Stromal cell of bone marrow (primary cell): ENCODE measurements at places on chromosomes 4 and X.

DNA sequence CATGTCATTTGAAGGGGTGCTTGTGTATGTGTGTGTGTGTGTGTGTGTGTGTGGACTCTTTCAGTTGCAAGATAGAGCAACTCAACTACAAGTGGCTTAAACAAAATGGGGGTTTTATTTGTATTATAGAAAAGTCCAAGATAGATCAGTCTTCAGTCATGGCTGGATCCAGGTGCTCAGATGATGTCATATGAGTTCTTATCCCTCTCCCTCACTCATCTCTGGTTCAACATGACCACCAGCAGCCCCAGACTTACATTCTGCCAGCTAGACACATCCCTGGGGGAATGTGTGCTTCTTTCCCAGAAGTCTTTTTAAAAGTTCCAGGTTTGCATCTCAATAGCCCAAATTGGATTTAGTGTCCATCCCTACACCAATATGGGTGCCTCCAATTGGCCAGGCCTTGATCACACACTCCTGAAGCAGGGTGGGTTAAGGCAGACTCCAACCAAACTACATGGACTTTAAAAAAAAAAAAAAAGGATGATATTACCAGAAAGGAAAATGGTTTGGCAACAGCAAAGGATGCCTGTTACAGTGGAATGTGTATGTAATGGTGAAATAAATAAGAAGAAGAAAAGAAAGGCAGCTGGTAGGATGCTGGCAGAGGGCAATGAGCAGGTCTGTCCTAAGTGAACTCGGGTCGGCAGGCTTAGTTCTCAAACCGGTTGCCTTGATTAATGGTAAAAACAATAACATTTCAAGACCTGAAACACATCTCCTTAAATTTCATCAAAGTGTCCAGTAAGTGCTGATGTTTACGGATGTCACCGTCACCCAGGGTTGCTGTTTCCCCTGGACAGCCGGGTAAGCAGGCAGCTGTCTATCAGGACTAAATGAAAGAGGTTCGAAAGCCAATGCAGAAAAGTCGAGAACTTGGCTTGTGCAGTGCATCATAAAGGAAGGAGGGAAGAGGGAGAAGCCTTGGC is 107.7 kb downstream of the SMIM20 start:
- no peak for DNase-seq

DNA sequence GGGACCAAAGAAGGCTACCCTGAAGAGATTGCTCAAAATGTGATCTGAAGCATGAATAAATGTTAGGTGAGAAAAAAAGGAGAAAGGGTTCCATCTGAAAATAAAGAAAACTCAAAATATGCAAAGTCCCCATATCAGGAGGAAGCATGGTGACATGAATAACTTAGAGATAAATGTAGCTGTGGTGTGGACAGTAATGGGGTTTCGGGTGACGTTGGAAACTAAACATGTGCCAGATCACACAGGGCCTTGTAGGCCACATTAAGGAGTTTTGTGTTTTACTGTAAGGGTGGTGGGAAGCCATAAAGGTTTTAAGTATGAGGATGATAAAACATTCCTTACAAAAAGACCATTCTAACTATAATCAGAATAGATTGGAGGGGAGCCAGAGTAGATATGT is 40.3 kb upstream of the ACSL4 start:
- DNase-seq: no peak

GRCh38 chr4:128974136-128974581 is 119.2 kb downstream of the SCLT1 start:
- no peak for DNase-seq

- no peak for DNase-seq
These were observed 92.0 kb upstream of the SMARCAD1 start for GRCh38 chr4:94115687-94116086.

DNA sequence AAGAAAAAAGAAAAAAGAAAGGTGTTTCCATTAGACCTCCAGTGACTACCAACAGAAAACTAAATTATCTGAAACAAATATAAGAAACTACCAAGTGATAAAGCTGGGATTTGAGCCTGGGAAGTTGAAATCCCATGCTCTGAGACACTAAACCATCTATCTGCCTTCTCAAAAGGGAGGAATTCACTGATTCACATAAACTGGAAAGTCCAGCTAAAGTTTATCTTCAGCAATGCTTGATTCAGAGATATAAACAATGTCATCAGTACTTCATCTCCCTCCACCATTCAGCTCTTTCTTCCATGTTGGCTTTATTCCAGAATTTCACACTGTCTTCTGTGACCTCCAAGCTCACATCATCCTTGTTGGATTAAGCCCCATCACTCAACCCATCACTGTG is 96.3 kb downstream of the IQCM start:
- DNase-seq: no peak

DNA sequence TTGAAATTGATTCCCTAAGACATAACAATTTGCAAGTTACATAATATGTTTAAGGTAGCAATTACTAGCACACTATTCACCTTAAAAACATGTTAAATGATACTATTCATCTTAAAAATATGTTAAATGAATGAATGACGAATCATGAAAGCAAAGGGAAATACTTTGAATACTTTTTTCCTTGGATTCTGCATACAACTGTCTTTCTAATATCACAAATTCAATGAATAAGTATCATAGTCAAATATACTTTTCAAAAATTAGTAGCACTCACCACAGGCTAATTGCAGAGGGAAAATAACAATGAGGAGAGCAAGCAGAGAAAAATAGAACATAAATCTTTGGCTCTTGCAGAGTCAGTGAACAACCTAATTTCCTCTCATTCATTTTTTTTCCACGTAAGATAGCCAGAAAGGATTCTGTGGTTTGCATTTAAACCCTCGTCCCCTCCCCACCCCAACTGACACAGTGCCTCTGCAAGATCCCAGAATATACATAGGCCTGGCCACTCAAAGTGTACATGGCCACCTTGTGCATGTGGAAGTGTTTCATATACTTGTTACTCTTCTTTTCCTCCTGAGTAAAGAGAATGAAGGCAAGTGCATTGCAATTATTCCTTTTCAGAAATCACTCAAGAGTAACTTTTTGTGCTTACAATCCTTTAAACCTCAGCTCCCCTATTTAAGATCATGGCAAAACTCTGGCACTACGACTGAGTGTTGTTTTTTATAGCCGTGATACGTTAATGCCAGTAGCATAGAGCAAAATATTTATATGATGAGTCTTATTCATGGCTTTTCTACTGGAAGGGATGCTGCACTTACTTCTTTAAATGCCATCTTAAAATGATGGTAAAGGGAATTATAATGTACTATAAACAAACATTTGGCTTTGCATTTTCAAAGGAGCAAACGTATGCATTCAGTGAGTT is 236.4 kb downstream of the PDGFC start:
- no peak for DNase-seq

GRCh38 chr4:20987191-20987590 is 286.9 kb downstream of the PACRGL start:
- DNase-seq: no peak

DNA sequence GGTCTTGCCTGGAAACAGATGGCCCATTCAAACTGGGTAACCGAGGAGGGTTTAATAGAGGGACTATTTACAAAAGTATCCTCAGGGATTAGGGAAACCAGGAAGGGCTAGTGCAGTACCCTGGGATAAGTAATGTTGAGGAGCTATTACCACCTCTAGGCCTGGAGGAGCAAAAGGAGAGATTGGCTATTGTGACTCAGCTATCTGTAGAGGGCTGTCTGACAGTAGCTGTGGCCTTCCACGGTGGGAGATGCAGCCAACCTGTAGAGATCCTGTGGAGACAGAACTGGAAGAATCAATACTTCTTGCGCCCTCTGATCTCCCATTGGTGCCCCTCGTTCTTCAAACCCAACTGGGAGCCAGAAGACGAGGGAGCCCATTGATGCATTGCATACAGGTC is 34.1 kb upstream of the RPS6KA3 start:
- no peak for DNase-seq

- peak; percentile 91 for DNase-seq
These were observed 155.8 kb downstream of the PPP3CA start for GRCh38 chr4:101191302-101192098.

DNA sequence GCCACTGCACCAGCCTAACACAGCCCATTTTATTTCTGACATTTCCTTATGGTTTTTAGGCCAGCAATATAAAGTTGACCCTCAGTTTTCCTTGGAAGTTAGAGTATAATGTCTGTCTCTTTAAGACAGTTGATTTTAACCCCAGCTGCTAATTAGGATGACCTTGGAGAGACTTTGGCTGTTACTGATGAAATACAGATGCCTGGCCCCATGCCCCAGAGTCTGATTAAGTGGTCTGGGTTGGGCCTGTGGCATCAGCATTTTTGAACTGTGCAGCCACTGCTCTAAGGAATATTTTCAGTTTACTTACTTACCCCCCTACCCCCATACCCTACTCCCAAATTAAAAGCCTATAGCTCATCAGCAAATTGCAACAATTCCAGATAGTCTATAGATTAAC is 85.8 kb downstream of the DCLK2 start:
- no peak for DNase-seq

- no peak for DNase-seq
These were observed 100.6 kb downstream of the KCNIP4 start for GRCh38 chr4:21848021-21848420.

DNA sequence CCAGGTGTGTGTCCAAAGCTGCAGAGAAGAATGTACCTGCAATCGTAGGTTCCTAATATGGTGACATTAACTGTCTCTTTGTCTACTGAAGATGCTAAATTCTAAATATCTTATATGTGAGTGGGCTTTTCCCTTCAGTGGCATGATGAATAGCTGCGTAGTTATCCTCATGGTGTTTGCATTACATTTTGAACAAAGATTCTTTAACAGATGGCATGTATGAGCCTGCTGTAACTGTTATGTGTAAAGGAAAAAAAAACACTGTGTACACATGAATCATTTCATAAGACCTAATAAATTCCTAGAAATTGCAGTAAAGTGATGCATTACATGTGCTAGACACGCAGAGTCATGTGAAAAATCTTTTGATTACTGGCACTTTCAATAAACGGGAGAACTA is 288.0 kb downstream of the SH2D1A start:
- DNase-seq: no peak

DNA sequence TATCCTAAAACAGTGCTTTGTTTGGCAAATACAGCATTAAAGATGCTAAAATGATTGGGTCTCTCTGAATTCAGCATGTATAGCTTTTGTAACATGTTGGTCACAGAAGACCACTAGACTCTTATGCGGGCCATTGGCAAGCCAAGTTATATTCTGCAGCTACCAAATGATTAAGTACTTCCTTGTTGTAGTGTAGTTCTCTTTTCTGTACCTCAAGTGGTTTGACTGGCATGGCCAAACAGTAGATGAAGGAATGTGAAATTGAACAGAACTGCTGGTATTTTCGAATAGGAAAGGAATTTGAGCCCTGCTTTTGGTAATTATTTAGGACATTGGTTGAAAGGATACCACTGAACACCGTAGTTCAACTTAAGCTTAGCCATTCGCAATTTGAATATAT is 193.9 kb upstream of the GPC4 start:
- no peak for DNase-seq
